WTC11 (cell line): ENCODE measurements at places on chromosomes 5 and 9. TPM values are rescaled to one million over a fixed set of nuclear protein-coding genes. Genes with fewer than 3 reads are reported as not detected.

Gene DENND4C
- total RNA-seq = 21.0 to 22.6 TPM (median 21.7 TPM) in 3 replicates

Gene ADRA1B
- 0.11 to 0.16 TPM in 2 of 3 replicates, not detected in the other for total RNA-seq

Gene PNPLA7
- total RNA-seq = 1.3 to 1.6 TPM (median 1.6 TPM) in 3 replicates

Gene NEURL1B
- 6.1 to 9.8 TPM (median 6.6 TPM) in 3 replicates for total RNA-seq

Gene C6
- 0.13 to 0.23 TPM (median 0.14 TPM) in 3 replicates for total RNA-seq

Gene KIF4B
- total RNA-seq = 0.07 to 0.09 TPM in 2 of 3 replicates, not detected in the other

Gene OR1J2
- total RNA-seq = not detected in 3 replicates

Gene LMBRD2
- 4.3 to 5.6 TPM (median 4.9 TPM) in 3 replicates for total RNA-seq

Gene REEP5
- total RNA-seq = 49.6 to 54.3 TPM (median 53.0 TPM) in 3 replicates

DNA sequence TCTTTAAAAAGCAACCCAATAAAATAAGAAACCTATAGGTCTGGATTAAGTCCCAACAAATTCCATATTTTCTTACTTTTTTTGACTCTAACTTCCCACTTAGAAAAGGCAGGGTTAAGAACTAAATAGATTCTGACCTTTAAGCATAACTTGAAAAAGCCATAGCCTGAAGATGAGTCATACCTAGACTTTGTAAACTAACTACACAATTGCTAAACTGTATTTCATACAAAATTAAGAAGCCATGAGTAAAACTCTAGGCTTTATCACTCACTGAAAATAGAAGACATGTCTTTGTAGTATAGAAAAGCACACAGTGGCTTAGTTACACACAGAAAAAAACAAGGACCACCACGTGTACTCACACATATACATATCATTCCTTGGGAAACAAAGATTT, 51.5 kb downstream of the MLLT3 start:
- DNase-seq = no peak

GRCh38 chr5:31531543-31531887, 378 bp downstream of the DROSHA start:
- no peak for DNase-seq

GRCh38 chr5:168031614-168032013, 259.8 kb upstream of the WWC1 start:
- DNase-seq = no peak

- DNase-seq = no peak
Measured at GRCh38 chr5:52378237-52378636, 409.5 kb upstream of the ITGA1 start.

- DNase-seq = no peak
Measured at GRCh38 chr5:78543916-78544315, 104.7 kb downstream of the LHFPL2 start.

GRCh38 chr9:116232424-116233159, 79.0 kb downstream of the PAPPA start:
- DNase-seq = no peak

- DNase-seq = no peak
Measured at GRCh38 chr5:14161825-14162556, 18.8 kb downstream of the TRIO start.

GRCh38 chr9:129406278-129407225, 214.3 kb downstream of the C9orf50 start:
- DNase-seq = peak; percentile 37

DNA sequence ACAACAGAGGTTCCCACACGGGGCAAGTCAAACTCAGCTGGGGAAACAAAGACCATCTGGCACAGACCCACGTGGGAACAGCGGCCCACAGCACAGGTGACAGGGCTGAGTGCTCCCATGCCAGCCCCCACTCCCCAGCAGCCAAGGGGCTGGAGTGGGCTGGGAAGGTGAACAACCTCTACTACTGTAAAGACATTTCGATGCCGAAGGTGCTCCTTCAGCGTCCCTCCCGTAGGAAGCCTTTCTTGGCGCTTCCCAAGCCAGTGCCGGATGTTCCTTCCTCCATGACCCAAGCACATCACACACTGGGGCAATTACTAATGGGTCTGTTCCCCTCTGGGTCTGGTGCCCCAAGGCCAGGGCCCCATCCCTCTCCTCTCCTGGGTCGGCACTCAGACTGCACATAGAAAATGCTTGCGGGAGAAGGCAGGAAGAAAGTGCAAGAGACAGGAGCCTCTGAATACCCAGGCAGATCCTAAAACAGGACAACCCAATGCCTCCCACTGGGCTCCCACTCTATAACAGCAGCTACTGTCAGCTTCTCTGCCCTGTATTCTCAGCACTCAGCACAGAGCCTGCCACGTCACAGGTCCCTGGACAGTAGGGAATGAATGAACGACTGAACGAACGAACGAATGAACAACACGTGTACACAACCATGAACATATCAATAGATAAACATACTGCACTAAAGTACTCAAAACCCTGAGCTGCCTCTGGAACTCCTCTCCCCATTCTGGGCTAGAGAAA, 77.0 kb upstream of the LRRTM2 start:
- no peak for DNase-seq

- DNase-seq = no peak
Measured at GRCh38 chr5:109659901-109660300, 29.8 kb upstream of the MAN2A1 start.

DNA sequence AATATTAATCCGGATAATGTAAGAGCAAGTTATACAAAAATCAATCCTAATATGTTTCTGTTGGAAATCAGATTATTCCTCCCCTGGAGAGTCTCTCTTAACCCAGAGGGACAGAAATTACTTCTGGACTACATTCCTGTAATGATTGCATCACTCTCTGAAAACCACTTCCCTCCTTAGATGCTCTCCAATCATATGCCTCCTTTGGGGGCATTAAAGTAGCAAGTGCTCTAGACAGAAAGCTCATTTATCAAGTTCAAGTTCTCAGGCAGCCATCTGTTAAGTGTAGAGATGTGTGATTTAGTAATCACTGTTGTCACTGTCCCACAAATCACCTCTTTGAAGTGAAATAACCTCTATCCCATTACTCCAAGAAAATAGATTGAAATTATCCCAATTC, 247.1 kb downstream of the SLCO4C1 start:
- no peak for DNase-seq

DNA sequence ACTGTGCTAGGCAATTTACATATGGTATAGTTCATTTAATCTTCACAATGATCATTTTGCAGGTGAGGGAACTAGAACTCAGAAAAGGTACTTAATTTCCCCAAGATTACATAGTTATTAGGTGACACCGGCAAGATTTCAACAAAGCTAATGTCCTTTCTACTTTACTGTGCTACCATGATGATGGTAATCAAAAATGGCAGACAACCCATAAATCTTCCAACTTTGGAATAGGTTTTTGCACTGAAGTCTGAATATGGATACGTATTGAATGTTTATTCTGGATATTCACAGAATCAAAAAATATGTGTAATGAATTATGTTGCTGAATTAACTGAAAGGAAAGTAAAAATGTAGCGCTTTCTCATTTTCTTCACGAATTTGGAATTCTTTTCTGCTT, 13.8 kb downstream of the PDCD1LG2 start:
- DNase-seq = no peak

DNA sequence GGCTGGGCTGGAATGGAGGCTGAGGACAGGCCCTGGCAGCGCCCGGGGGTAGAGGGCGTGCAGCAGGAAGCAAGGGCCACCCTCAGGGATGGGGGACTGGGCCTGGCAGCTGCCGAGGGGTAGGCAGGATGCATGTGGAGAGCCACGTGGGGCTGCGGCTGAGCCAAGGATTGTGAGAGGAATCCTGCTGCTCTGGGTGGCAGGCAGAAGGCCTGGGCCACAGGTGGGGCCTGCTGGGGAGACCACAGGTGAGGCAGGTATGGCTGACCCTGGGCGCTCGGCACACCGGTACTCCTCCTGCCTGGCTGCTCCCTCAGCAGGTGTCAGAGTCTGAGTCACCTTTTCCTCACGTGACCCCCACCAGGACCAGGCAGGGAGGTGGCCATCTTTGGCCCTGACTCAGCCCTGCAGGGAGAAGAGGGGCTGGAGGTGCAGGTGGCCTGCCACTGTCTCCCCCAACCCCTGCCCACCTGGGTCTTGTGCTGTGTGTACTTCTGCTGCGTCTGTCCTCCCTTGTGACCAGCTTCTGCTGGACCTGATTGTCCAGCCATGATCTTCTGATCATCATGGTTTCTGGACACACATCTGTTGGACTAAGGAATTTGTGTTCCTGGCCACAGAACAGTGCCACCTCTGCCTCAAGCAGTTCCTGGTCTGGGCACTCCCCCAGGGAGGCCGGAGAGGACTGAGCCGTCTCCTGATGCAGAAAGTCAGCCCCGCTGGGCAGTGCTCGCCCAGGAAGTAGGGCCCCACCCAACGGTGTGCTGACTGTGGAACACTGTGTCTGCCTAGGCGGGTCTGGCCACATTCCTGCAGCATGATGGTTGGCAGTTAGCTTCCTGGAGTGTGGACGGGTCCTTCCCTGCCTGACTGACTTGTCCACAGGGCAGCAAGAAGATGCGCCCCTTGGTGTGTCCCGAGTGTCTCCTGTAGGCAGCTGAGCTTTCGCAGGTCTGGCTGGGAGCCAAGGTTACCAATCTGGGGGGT, 6.4 kb downstream of the ARRDC1 start:
- DNase-seq = no peak

DNA sequence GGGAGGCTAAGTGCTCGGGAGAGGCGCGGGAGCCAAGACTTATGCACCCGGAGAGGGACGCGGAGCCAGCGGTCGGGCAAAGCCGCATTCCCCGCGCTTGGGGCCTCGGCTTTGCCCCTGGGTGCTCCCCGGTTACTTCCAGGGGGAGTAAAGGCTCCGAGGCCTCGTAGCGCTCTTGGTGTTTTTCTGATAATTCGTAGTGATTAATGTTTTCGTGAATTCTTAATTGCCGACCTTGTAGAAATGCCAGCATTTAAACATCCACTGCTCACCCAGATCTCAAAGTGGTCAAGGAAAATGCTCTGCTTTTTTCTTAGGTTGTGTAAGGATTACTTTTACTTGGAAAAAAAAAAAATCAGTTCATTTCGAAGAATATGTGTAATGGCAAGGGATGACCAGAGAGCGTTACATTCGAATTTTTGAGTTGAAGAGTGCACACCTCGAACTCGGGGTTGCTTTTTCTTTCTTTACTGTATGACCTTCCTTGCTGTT, 654 bp upstream of the TUT7 start:
- DNase-seq = no peak

DNA sequence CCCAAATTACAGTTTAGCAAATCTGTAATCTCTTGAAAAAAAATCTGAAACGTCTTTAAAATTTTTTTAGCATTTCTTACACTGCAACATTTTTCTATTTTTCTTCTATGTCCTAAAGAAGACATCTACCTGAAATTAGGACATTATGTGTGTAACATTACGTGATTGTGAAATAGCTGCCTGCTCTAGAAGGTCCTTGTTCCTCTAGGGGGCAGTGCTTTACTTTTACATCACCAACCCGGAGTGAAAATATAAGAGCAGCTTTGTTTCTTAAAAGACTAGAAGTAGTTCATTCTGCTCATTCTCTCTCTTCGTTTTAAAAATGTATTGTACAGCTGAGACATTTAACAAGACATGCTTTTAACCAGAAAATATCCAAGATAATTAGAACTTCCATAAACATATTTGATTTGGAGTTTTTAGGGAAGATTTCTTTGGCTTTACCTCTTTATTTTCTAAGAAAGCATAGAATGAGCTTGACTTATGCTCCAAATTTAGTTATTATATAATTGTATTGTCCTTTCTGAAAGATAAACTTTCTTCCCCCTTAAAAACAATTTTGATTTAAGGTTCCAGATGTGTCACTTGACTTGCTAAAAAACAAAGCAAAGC, 48.1 kb upstream of the RIOK2 start:
- DNase-seq = peak; percentile 14

DNA sequence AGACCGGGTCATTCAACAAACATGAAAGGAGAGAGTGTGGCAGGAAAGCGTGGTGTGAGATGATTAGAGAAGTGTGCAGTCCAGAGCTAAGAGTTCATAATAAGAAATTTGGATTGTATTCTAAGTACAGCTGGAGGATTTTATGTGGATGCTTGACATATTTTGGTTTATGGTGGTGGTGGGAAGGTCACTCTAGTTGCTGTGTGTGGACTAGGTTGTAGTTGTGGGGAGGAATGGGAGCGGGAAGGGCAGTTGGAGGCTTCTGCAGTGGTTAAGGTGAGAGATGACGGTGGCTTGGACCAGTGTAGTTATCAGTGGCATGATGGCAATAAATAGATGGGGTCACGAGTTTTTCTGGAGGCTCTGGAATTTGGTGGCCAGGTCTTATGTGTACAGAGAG, 45.7 kb upstream of the GPR151 start:
- no peak for DNase-seq

DNA sequence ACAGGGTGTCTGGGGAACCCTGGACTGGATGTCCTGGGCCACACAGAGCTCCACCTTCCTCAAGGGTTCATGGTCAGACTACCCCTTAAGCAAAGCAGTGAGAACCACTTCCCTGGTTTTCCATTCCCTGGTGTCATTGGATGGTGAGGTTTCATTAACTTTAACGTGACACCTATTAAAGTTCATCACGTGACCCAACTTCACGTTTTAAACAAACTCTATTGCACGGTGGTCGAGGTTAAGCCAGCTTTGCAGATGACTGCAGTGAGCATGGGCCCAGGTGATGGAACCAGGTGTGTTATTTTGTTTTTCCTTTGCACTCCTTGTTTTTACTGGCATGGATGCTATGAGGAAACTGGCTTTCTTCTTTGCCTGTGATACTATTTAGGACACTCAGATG, 385.7 kb upstream of the IRX1 start:
- DNase-seq = no peak

GRCh38 chr5:17748201-17748600, 113.9 kb downstream of the TAF11L14 start:
- no peak for DNase-seq

GRCh38 chr9:132595319-132595718, 12.9 kb downstream of the BARHL1 start:
- DNase-seq = no peak

DNA sequence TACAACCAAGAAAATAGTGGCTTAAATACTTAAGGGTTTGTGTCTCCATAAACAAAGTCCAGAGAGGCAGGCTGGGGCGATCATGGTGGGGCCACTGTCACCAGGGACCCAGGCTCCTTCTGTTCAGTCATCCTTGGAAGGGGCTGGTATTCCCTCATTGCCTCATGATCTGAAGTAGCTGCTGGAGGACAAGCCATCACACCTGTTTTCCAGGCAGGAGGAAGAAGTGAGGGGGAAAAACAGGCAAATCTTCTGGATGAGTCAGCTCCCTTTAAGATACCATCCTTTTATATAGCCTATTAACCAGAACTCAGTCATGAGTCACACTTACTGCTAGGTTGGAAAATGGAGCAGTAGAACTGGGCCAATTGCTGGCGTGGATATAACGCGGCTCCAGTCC, 92.3 kb downstream of the DAP start:
- no peak for DNase-seq

DNA sequence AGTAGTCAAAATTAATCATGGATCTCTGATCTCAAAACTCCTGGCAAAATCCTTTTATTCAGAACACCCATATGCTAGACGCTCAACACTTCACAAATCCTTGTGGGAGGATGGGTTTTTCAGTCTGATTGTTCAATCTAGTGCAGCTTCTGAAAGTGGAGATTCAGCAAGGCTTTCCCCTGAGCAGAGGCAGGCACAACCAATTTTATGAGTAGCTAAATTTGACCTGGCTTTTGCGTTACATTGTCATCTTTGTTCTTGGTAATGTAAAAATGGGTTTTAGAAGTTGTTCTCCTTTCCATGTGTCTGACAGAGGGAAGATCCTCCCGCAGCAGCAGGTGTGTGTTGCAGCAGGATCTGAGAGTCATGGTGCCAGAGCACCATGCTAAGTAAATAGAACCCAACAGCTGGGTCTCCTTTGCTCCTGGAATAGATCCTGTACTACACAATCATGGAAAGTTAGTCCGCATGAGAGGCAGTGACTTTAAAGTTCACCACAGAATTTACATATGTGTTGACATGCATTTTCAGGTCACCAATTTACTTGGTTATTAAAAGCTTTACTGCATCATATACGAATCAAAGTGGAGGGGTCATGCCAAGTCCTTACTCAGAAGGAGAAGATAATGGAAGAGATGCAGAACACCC, 70.1 kb upstream of the MEF2C start:
- no peak for DNase-seq

- no peak for DNase-seq
Measured at GRCh38 chr9:127449332-127449966, 1.8 kb downstream of the RPL12 start.
